ENCODE measurements at places on chromosomes 1 and 21. TPM values are rescaled to one million over a fixed set of nuclear protein-coding genes. Genes with fewer than 3 reads are reported as not detected.

The GUCA2B gene
- total RNA-seq: not detected

The OTUD7B gene
- total RNA-seq: 20.5 TPM

DNA sequence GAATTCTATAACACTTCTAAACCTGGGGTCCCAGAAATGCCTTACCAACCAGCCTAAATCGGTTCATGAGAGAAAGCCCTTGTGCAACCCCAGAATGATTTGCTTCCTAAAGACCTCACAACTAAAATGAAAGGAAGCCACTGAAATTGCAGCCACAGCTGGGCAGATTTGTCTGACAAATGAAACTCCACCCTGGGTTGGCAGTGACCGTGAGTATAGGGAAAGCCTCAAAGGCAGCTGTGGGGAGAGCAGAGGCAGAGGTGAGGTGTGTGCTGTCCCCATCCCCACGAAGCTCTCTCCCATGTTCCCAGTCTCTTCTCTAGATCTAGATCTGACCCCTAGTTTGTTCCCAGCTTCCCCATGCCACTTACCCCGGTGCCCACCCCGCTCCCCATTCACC, 23.1 kb downstream of the RHBDL2 start:
- DNase-seq: no peak

DNA sequence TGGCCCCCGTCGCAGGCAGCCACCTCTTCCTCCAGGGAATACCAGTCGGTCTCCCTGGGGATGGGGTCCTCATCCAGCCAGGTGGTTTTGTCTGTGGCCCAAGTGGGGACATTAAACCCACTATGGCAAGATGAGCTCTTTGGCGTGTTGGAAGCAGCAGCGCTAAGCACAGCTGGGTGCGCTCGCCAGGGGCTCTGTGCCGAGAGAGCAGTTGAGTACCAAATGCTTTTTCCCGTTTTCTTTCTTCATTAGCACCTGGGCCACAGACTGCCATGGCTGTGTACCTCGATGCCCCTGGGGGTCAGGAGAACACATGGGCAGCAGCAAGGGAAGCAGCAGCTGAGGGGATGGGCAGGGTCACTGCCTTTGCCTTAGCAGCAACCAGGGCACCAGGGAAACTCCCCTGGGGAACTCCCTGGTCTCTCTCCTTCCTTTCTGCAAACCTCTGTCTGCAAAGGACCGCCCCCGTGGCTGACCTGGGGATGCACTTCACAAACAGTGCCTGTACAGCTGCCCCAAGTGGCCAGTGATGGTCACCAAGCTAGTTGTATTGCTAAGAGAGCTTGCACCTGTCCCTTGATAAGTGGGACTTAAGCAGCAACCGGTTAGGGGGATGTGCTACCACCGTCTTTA, 31.1 kb downstream of the EDARADD start:
- no peak for DNase-seq

GRCh38 chr1:208551633-208552320, 307.6 kb upstream of the PLXNA2 start:
- DNase-seq: no peak

DNA sequence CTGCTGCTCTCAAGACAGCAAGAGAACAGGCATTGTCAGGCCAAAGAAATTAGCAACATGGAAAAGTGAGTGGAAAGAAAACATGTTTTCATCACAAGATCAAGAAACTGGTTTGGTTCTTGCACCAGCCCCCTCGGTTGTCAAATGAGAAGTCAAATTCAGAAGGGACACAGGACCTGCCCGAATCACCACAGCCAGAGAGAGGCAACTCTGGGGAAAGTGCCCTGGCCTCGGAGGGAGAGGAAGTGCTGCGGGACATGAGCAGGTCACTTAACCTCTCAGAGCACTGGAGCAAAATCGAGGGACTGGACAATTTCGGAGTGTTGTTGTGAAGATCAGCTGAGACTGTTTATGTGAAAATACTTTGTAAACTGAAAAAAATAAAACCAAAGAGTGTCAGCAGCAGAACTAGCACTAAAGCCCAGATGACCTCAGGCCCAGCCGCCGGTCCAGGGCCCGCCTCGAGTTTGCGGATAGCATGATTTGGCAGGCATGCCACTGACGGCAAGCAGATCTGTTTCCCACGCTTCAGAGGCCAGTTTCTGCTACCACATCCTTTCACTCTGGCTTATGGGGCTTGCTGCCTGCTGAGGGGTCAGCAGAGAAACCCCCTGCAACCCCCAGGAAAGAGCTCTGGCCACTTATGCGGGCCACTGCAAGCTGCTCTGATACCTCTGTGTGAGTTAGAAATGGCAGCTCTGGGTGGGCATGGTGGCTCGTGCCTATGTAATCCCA, 32.1 kb downstream of the CD247 start:
- DNase-seq: no peak

All from spleen (tissue), 13 donors.